ENCODE measurements at places on chromosomes 7 and 10. TPM values are rescaled to one million over a fixed set of nuclear protein-coding genes. Genes with fewer than 3 reads are reported as not detected.

Gene CYP2E1
- total RNA-seq, result not detected

Gene CLIP2
- 18.0 TPM for total RNA-seq

Gene MCM7
- 63.3 TPM for total RNA-seq

Gene ACBD5
- total RNA-seq, result 10.5 TPM

Data from hair follicular keratinocyte (primary cell).